Activated T-helper 9 cell treated with anti-CD3 and anti-CD28 coated beads, Interleukin-2, amount 50 U/mL, for 16 hours (primary cell): ENCODE measurements at places on chromosomes 16 and 17.

- no peak for DNase-seq
Observed at GRCh38 chr17:80414508-80414802, 512 bp upstream of the ENDOV start.

- DNase-seq, result no peak
Observed at GRCh38 chr17:75191584-75191983, 8.8 kb upstream of the SUMO2 start.

GRCh38 chr16:29876217-29876593, 13.2 kb upstream of the CDIPT start:
- no peak for DNase-seq

DNA sequence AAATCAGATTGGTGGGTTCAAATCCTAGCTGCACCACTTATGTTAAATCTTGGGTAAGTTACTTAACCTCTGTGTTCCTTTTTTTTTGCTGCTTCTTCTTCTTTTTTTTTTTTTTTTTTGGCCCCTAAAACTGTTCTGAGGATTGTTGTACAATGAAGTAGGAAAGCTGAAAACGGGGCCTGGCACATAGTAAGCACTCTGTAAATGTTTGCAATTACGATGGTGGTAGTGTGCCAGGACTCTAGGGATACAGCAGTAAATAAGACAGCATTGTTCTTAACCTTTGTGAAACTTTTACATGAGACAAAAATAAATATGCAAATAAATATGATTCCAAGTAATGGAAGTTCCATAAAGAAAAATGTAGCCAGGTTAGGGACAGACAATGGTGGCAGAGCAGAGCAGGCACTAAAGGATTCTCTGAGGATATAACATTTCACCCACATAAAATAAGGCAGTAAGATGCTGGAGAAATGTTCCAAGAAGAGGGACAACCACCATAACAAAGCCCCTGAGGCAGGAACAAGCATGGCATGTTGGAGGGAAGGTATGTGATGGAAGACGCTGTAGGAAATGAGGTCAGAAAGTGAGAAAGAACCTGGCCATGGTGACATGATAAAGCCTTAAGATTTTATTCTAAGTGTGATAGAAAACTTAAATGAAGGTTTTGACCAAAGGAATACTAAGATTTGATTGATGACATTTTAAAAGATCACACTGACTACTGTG, 127.3 kb downstream of the NLK start:
- DNase-seq, result no peak

- no peak for DNase-seq
Observed at GRCh38 chr17:42062681-42063080, 12.3 kb upstream of the C17orf113 start.

DNA sequence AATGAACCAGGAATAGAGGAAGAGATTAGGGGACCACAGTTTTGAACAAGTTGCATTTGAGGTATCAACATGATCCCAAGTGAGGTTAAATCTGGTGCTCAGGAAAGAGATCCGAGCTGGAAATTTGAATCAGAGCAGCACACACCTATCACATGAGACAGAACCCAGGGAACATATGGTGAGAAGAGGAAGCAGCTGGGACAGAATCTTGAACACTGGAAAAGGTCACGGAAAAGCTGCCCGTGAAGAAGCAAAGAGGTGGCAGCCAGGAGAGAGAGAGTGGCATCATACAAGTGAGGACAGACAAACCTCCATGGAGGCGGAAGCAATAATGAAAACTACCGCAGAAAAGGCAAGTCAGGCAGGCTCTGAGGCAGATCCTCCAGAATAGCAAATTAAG, 36.1 kb downstream of the USP31 start:
- no peak for DNase-seq

GRCh38 chr17:29212094-29212631, 32.0 kb upstream of the MYO18A start:
- no peak for DNase-seq

DNA sequence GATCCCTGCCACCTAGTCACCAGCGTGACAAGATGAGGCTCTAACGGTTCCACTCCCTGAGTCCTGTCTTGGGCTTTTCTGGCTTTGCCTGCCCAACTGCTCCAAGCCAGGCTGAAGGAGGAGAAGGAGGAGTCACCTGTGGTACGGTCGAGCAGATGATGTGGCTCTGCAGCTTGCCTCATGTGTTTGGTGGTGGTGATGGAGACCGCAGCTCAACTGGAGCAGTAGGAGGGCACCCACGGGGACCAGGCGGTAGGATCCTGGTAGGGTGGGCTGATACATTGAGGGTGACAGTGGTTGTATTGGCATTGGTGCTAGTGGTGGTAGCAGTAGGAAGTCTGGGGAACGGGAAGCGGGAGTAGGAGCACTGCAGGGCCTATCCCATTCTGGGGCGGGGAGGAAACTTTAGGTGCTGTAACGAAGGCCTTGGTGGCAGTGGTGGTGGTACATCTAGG, 202.8 kb upstream of the WSB1 start:
- DNase-seq, result no peak

GRCh38 chr16:81143921-81144471, 47.8 kb upstream of the GCSH start:
- DNase-seq, result no peak

GRCh38 chr16:5885521-5885920, 787.9 kb upstream of the EEF2KMT start:
- DNase-seq, result no peak

GRCh38 chr16:47388705-47389104, 72.2 kb downstream of the ITFG1 start:
- DNase-seq, result no peak

DNA sequence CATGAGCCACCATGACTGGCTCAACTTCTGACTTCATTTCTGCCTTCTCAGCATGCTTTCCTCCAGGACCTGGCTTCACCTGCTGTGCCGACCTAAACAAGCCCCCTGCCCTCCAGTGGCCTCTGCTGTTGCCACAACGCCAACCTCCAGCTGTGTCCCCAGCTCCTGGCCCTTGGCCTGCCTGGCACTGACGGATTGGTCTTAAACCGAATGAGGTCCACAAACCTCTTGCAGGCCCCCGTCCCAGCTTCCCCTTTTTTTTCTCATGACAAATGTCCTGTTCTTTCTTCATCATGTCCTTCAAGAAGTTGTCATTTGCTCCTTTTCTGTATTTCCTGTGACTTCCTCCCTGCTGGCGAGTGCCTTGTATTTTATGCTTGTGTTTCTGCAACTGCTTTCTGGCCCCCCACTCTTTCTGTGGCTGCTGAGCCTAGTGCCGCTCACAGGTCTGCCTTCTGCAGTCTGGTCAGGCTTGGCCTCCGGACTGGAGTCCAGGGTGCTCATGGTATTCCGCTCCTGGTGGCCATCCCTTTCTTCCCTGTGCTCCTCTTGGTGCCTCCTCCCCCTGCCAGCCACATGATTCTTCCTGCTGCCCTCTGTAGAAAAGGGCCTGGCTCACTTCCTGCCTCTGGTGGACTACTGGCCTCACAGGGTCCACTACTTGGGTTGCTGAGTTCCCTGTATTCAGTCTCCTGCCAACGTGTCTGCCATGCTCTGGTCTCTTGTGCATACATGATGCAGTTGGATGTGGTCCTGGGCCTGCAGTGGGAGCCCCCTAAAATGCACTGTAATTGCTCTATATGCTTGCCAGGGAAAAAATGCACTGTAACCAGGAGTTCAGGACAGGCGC, 2.9 kb downstream of the ATP6V0C start:
- DNase-seq, result no peak

DNA sequence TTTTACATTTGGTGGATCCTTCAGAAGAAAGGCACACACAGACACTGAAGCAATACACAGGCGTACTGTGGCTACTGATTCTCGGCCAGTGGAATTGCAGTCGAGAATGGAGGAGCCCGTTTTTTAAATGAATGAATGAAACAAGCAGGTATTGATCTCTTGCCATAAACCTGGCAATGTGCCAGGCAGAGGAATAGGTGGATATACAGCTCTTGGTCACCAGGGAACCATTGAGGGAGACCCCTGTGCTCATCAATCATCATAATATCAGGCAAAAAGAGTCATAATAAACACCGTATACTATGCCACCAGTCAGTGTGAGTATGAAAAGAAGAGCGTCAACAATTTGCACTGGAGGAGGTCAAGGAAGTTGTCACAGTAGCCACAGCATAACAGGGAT, 140.3 kb upstream of the FOXF1 start:
- DNase-seq, result no peak

DNA sequence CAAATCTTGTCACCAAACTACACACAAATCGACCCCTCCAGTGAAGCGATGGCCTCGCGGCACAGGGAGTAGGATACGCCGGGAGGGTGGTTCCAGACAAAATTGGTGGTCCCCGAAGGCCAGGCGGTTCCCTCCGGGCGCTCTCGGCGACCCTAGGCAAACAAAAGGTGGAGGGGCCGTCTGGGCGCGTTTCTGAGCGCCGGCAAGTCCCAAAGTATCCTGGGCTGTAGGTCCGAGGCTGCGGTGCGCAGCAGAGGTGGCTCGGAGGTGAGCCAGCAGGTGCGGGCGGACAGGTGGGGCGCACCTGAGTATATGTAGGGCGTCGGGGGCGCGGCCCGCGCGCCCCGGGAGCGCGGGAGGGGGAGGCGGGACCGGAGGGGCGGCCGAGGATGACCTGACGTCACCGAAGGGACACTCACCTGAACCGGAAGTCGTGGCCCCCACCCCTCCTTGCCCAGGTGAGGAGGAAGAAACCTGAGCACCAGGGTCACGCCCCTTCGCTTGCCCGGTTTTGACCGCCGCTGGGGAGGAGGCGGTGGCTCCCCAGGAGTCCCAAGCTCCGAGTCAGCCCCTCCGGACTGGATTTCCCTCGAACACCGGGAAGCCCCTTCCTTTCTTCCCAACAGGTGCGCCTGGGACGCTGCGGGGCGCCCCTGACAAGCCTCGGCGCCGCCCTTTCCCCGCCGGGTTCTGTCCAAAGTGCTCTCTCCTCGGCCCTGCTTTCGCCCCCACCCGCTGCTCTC, at the start of gene CLDN7:
Gene CLDN7, minus strand, starts transcription at position 287 of the 743 bp plus-strand sequence. CDS start 435 bp downstream, outside the sequence.
- DNase-seq, result no peak

GRCh38 chr16:15640966-15641365, 2.0 kb downstream of the MARF1 start:
- no peak for DNase-seq

DNA sequence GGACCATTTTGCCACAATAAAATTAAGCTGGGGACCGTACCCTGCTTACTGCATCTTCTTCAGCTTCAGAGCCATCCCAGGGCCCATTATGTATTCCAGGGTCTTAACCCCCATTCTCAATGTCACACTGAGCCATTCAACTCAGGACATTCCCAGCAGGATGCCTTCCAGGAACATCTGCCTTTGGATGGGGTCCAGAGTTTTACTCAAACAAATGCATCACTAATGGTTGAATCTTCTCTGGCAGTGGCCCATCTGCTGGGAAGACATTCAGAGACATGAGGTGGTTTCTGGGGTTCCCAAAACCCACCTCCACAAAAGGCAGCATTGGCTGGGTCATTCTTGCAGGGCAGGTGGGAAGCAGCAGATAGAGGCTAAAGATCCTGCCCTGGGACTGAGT, 3.4 kb upstream of the SEC14L5 start:
- DNase-seq, result no peak

DNA sequence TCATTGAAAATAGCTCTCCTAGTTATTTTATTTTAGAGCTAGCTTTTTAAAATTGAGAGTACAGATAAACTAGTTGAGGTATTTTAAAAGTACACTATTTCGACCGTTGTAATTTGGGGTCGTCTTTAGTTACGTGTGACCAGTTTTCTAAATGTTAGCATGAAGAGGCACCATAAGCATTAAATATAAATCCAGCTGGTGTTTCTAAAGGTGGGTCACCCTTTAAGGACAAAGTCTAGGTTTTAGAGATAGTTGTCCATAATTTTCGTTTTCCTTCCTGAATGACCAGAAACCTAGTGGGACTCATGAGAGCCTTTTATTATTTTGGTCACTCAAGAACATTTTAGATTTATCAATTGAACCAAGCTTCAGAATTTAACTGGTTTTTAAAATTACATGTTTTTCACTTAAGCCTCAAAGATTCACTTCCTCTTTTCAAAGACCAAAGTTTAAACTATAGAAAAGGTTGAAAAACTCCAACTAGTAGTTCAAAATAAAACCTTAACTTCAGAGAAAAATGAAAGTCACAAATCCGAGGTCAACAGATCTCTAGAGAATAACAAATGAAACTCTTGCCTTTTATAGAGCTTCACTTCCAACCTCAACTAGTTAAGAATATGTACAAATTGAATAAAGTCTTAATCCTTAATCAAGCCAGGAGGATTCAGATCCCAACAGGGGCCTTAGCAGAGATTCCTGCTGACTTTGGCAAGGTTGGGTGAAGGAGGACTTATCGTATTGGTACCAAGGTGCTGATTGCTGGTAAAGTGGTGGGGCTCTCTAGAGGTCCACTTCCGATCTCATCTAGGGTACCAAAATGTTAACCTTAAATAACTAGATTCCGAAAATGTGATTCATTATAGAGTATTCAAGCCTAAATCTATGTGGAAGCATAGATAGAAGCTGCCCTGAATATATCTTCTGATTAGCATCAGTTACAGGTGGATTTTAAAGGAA, 32.5 kb downstream of the PHKB start:
- DNase-seq, result no peak

- no peak for DNase-seq
Observed at GRCh38 chr16:1188432-1189189, 35.7 kb downstream of the CACNA1H start.

DNA sequence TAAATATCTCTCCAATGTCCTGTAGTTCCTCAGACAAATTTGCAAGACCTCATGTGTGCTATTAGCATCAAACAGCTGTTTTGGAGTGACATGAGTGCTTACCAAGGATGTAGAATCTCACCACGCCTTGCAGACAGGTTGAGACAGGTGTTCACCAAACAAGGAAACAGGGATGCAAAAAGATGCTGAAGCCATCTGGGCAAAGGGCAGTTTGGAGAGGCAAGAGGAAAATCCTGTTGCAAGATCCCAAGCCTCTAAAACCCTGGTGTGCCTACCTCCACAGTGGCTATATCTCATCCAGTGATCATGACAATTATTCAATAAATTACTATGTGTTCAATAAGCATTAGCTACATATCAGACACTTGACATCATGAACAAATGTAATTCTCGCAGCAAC, 373.7 kb downstream of the SOX9 start:
- no peak for DNase-seq

DNA sequence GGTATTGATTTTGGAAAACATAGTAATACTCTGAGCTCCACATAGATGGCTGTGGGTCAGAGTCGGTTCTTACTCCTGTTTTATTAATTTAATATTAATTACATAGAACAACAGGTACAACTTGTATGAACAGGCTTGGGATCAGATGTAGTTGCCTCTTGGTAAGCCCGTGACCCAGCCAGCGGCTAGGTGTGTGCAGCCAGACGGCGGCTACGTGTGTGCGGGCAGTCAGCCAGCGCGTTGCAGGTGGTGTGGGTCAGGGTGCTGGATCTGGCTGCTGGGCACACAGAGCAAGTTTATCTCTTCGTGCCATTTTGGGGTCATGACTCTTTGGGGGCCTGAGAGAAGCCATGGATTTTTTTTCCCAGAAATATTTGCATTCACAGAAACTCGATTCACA, 30.3 kb downstream of the DBNDD1 start:
- DNase-seq, result no peak
